ENCODE measurements at places on chromosomes 5 and 9.

GRCh38 chr9:105146677-105147076 is 97.8 kb upstream of the SLC44A1 start:
- DNase-seq = no peak

DNA sequence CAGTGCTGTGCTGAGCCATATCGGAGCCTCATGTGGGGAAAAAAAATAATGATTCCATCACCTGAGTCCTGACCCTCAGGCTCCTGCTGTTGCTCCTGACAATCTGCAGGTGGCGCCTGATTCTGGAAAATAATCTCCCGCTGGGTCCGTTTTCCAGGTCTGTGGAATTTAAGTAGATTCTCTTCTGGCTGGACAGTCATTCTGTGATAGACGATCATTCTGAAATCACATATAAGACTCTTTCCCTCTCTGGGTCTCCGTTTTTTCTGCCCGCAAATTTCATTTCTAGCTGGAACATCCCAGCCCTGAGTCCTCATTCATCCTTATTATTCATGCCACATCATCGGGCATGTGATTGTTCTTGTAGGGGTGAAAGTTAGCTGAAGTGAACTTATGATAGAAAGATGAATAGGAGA is 22.1 kb upstream of the STXBP1 start:
- peak; percentile 66 for DNase-seq

DNA sequence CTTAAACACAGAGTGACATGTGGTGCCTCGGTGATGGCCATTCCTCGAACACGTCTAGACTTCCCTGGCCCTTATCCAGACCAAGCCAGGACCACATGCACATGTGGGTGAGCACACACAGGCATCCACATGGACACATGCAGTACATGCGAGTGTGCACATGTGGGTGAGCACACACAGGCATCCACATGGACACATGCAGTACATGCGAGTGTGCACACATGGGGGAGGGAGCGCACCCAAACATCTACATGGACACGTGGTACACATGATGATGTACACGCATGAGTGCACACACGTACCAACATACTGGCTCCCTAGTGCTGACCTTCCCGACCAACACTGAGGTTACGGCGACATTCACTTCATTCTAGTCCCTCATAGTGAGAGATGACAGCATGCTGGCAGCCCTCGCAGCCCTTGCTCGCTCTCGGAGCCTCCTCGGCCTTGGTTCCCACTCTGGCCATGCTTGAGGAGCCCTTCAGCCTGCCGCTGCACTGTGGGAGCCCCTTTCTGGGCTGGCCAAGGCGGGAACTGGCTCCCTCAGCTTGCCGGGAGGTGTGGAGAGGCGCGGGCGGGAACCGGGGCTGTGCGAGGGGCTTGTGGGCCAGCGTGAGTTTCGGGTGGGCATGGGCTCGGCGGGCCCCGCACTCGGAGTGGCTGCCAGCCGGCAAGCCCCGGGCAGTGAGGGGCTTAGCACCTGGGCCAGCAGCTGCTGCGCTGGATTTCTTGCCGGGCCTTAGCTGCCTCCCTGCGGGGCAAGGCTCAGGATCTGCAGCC is 186.8 kb downstream of the HSPA4 start:
- DNase-seq = no peak

DNA sequence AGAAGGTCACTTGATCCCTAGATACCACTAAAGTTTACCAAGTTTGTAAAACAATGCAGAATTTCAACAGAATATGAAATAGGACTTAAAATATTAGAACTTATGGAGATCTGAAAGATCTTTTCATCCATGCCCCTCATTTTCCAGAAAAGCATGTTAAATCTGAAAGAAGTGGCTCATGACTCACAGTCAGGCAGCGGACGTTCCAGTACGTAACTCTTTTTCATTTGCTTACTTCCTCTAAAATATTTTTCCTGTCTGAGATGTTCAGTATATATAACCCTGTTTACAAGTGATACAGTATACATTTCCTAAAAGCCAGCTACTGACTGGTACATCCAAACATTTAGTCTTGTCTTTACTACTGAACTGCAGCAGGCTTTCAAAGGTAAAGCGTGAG is 22.3 kb downstream of the FBXW2 start:
- no peak for DNase-seq

DNA sequence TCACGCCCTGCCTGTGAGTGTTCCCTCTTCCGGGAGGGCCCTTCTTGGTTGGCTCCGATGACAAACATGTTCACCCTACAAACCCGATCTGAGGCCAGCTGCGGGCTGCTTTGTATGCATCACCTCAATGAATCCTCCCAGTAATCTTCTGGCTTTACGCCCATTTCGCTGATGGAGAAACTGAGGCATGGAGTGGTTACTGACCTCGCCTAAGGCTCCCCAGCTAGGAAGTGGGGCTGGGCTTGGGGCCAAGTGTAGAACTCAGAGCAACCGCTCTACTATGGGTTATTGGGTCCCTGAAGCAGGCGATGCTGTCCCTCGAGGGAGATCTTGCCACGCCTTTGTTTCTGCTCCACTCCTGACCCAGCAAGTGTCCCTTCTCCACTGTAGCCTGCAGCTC is 38.2 kb upstream of the RPL26L1 start:
- no peak for DNase-seq

DNA sequence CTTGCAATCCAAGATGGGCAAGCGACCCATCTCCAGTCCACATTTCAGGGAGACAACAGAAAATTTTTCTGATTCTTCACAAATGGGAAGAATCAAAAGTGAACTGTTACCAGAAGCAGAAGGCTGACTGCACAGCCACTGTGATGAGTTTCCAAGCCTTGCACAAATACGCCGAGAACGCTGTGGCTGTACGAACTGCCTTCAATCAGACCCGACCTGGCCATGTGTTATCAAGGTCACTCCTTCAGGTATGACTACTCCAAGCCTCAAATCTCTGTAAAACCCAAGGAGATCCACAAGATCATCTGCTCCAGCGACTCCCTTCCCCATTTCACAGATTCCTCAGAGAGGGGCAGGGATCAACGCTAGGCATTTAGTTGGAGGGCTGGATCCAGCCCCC is 26.9 kb downstream of the RAPGEF1 start:
- no peak for DNase-seq

DNA sequence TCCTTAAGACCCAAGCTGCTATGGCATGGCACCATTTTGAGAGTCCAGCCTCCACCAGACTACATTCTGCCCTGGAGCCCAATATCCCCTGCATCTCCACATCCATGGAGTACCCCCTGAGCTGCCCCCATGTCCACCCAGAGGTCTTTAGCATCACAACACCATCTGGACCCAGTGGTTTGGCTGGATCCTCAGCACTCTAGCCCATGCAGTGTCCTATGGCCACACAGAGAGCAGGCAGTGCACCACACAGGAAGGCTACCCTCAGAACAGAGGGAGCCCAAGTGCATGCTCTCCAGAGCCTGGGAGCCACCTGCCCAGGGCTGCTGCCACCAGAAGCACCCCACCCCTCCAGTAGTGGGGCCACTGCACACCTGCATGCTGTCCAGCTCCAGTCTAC is 18.6 kb upstream of the DAP start:
- DNase-seq = no peak

DNA sequence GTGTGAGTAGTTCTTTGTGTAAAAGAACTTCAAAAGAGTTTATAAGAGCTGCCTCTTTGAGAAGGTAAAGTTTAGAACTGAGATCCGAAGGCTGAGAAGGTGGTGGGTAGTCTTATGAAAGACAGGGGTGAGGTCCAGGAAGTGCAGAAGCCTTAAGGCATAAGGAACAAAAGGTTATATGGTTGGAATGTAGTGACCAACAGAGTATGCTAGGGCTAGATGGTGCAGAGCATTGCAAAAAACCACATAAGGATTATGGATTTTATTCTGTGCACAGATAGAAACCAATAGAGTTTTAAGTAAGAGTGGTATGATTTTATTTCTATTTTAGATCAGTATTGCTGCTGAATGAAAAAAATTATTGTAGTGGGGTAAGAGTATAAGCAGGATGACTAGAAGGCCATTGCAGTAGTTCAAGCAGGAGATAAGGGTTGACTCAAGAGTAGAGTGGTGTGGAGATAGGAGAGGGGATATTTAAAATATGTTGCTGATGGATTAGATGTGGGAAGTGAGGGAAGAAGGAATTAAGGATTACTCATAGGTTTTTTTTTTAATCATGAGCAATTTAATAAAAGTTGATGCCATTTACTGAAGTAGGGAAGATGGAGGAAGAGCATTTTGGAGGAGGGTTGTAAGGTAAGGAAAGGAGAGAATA is 3.7 kb downstream of the RECK start:
- no peak for DNase-seq

GRCh38 chr5:131466171-131466766 is 168.8 kb downstream of the RAPGEF6 start:
- no peak for DNase-seq

DNA sequence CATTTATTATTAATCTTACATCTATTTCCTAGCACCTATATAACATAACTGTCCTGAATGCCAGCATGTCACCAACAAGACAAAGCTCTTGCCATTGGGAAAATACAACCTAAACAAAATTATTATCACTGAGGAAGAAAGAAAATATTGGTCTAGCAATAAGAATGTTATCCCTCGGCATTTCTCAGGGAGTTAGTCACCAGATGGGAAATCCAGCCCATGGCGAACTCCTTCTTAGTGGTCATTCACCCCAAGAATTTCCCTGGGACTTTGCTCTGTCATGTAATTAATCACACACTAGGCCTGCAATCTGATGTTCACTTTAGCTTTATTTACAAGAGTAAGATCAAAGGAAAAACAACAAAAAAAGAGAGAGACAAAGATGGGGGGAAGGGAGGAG is 56.1 kb upstream of the TAS2R1 start:
- no peak for DNase-seq

DNA sequence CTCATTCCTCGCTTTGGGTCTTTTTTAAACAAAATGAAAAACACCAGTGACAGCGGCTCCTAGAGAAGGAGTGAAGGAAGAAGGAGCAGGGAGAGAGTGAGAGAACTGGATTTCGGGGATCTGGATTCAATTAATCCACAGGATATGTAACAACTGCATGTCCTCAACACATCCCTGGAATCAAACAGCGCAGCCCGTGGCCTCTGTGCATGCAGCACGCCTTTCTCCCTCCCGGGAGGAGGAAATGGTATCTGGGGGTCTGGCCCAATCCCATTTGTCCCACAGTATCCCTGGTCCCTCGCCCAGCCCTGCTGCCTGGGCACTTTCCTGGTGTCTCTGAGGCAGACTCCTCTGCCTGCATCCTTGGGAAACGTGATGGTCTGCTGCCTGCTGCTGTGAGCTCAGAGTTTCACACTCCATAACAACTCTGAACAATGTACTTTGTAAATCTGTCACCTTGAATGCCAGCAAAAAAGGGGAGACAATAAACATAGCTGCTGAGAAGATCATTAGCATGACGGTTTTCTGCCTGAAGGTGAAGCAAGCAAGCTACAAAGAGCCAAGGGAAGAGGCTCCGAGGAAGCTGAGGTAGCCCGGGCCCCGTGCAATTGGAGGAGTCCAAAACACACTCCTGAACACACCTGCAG is 56.1 kb downstream of the PTCH1 start:
- no peak for DNase-seq

DNA sequence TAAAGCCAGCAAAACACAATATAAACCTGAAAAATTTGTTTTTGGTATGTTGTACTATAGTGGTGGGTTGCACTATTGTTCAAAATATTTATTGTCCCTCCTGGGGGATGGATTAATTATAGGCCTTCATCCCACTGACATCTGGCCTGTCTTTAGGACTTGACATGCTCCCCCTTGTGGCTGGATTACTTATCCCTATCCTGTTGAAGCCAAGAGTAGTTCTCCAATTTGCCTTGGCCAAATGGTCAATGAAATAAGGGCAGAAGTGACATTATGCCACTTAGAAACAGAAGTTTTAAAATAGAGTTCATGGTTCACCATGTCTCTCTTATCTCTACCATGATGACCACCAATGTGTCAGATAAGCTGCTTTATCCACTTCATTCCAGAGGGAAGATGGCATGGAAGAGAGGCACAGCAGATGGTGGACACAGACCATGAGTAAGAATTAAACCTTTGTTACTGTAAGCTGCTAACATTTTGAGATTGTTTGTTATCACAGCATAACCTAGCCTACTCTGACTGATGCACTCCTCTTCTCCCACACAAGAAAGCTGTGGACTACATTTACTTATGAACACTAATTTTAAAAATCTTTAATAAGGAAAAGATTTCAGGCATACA is 29.2 kb upstream of the ARHGEF28 start:
- peak; percentile 55 for DNase-seq

DNA sequence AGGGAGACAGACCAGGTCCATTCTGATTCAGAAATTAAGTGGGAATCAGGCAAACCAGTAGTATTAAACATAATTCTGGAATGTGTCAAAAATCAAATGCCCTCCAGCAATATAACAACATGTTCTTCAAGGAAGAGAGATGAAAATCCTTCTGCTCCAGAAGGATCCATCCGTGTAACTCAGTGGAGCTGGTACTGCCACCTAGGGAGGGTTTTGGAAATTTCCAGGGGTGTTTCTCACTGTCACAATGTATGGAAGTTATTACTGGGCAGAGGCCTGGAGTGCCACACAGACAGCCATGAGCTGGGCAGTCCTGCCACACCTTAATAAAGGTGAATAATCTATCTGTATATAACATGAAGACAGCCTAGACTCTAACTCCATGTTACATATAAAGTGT is 87.5 kb downstream of the TTLL11 start:
- no peak for DNase-seq

Data from hematopoietic multipotent progenitor cell treated with erythropoietin and hydrocortisone succinate and interleukin-3 and kit ligand, for 17 days (in vitro differentiated cells).